AG20443 (cell line): ENCODE measurements at places on chromosomes 16 and 17.
A peak's percentile ranks its signal among the peaks of the same experiment; 100 is the strongest.

- DNase-seq, result no peak
These were observed 12.9 kb upstream of the WFIKKN1 start for GRCh38 chr16:617855-618254.

DNA sequence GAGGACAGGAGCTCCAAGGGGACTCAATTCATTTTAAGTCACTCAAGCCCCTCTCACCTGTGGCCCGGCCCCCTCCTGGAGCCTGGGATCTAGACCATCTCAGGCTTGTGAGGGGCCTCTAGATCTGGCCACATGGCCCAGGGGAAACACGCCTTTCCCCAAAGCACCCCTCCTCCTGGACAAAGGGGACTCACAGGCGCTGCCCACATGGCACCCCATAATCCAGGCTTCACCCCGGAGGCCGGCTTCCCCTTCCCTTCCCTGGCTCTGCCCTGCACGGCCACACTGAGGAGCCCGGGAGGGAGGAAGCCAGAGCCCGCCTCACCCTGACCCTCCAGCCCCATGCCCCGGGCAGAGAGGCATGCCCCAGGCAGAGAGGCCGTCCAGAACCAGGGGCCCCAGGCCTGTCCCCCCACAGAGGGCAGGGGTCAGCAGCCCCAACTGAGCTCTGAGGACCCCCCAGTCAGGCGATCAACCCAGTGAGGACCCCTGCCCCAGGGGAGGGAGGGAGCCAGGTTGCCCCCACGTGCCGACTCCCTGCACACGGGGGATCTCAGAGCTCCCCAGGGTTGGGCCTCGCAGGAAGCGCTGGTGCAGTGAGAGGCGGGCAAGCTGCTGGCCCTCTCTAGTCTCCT is 10.9 kb downstream of the HS3ST6 start:
- DNase-seq, result no peak

DNA sequence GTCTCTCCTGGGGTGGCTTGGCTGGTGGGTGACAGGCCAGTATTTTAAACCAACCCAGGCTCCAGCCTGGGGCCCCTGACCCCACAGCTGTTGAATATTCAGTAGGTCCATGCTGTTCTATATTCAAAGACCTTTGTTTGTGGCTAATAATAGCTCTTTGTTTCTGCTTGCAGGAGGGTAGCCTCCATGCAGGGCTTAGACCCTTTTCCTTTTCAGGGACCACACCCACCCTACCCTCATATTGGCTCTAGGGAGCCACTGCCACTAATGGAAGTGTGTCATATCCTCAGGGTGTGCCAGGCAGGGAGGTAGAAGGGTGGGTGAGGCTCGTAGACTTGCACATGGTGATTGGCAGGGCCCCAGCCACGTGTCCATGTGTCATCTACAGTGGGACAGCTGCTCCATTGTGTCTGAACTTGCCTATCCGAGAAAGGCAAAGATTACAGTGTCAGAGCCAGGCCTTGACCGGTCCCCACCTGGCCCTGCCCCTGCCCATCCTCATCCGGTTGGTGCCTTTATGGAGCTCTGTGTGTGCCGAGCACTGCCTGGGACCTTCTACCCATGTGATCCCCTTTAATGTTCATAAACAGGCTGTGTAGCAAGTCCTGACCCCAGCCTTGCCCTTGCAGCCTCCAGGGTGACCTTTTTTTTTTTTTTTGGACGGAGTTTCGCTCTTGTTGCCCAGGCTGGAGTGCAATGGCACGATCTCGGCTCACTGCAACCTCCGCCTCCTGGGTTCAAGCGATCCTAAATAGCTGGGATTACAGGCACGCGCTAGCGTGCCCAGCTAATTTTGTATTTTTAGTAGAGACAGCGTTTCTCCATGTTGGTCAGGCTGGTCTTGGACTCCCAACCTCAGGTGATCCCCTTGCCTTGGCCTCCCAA is 22.1 kb downstream of the TMC7 start:
- peak; percentile 24 for DNase-seq

GRCh38 chr16:86227801-86228200 is 282.5 kb upstream of the FOXF1 start:
- DNase-seq, result peak; percentile 81

- no peak for DNase-seq
These were observed 19.4 kb downstream of the DHX38 start for GRCh38 chr16:72112906-72113615.

DNA sequence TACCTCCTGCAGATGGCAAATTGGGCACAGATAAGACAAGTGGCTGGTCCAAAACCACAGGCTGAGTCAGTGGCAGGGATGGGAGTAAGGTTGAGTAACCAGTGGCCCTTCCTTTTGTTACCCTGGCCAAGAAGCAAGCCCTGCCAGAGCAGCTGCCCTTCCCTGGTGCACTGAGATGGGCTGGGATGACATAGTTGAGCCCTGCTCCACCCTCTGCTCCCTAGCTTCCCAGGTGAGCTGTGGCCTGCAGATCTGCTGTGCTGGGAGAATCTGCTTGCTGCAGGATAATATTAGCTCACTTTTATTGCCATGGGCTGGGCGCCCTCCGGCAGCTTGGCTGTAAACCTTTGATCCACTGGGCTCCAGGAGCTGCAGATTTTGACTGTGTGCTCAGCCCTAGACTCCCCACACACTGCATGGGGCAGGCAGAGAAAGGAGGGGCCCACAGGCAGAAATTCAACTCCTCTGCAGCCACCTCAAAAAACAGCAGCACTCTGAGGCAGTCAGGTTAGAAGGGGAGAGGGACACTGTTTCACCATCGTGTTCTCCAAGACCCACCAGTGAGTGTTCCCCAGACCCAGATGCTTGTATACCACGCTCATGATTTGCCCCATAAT is 101.8 kb downstream of the CBLN1 start:
- no peak for DNase-seq

- no peak for DNase-seq
These were observed 66.4 kb downstream of the HELZ start for GRCh38 chr17:67178555-67178954.

GRCh38 chr17:79441356-79442160 is 169.3 kb downstream of the RBFOX3 start:
- no peak for DNase-seq

- no peak for DNase-seq
These were observed 87.3 kb downstream of the TMEM100 start for GRCh38 chr17:55635253-55635914.

- DNase-seq, result no peak
These were observed 8.6 kb downstream of the ZNRF1 start for GRCh38 chr16:75007443-75007842.

GRCh38 chr16:85466304-85466700 is 146.8 kb upstream of the GSE1 start:
- no peak for DNase-seq

GRCh38 chr16:24721830-24722238 is 7.6 kb upstream of the TNRC6A start:
- no peak for DNase-seq

GRCh38 chr17:81837641-81838040 is 2.8 kb upstream of the PPP1R27 start:
- DNase-seq, result no peak

DNA sequence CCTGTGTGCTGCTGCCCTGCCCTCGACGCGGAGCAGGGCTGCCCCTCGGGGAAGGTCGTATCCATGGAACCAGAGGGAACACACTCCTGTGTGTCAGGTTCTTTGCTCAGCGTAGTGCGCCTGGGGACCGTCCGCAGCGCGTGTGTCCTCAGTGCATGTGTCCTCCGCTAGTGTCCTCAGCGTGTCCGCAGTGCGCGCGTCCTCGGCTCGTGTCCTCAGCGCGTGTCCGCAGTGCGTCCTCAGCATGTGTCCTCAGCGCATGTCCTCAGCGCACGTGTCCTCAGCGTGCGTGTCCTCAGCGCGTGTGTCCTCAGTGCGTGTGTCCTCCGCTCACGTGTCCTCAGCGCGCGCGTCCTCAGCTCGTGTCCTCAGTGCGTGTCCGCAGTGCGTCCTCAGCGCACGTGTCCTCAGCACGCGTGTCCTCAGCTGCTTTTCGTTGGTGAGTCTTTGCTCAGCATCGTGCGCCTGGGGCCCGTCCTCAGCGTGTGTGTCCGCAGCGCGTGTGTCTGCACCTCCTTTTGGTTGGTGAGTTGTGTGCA is 59.2 kb upstream of the ZNF750 start:
- DNase-seq, result no peak

DNA sequence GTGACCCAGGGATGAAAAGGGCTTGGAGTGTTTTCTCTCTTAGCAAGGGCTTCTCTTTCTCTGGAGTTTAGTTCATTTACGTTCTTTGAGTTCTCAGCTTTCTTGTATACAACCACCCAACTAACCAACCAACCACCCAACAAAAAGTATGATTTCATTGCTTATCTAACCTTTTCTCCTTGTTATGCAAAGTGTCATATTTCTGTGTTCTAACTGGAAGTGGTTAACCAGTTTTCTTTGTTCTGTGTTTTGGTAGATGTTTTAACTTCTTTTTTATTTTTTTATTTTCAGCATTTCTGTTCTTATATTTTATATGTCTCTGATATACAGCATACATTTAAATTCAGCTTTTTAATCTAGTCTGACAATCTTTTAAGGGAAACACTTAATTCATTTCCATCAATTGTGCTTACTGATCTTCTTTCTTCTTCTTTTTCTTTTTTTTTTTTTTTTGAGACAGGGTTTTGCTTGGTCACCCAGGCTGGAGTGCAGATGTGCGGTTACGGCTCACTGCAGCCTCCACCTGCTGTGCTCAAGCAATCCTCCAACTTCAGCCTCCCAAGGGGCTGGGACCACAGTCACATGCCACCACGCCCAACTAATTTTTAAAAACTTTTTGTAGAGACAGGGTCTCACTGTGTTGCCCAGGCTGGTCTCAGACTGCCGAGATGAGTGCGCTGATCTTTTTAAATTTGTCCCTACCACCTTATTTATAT is 29.6 kb downstream of the NLK start:
- DNase-seq, result no peak

DNA sequence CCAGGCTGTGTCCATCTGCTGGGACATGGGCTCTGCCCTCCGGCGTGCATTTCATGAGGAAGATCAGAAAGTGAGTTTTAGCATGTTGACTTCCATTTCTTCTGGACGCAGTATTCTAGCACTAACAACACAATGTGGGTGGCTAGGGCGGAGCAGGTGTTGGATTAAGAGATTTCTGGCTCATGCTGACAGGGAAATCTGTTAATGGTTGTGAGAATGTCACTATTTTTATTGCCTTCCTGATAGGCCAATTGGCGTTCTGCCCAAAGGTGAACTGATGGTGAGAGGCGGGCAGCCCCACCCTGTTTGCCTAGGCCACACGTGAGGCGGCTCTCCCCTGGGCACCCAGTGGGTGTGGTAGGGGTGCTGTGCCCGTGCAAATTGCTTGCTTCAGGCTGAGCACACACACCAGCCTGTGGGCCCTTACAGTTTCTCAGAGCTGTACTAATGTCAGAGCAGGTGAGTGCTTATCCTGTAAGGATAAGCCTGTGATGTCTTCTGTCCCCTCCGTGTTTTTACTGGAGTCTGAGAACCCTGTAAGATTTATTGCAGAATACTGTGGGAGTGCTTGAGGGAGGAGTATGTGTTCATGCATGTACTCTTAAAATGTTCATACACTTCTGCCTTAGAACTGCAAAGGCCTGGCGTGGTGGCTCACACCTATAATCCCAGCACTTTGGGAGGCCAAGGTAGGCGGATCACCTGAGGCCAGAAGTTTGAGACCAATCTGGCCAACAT is 30.9 kb downstream of the PGS1 start:
- no peak for DNase-seq

DNA sequence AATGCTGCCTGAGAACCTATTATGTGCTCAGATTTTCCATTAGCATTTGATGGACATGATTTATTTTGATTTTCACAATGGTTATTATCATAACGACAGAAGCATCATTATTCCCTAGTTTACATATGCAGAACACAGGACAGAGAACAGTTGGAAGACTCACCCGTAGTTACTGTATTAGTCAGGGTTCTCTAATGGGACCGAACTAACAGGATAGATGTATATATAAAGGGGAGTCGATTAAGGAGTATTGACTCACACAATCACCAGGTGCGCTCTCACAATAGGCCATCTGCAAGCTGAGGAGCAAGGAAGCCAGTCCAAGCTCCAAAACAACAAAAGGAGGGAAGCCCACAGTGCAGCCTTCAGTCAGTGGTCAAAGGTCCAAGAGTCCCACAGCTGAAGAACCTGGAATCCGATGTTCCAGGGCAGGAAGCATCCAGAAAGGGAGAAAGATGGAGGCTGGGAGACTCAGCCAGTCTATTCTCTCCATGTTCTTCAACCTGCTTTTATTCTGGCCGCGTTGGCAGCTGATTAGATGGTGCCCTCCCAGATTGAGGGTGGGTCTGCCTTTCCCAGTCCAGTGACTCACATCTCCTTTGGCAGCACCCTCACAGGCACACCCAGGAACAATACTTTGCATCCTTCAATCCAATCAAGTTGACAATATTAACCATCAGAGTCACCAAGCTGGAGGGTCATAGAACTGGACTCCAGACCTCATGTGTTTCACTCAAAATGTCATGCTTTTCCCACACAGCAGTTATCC is 92.7 kb upstream of the XYLT1 start:
- no peak for DNase-seq

DNA sequence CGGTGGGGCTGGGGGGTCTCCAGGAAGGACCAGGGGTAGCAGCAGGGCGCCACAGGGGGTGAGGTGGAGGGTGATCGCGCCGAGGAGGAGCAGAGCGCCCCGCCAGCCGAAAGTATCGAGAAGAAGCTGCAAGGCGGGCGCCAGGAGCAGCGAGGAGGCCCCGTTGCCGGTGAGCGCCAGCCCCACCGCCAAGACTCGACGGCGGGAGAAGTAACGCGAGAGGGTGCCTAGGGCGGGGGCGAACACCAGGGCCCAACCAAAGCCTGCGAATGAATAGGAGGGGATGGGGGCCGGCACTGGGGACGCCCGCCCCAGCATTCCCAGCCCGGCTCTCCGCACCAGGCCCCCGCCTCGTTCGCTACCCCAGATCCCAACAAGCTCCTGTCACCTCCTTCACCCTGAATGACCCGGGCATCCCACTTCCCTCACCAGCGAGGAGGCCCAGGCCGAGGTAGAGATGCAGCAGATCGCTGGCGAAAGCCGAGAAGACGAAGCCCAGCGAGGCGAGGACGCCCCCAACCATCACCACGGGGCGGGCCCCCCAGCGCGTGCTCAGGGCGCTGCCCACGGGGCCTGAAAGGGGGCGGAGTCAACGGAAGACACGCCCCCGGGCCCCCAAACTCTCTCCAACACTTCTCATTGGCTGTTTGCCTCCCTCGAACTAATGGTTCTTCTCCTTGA is 1.3 kb downstream of the SLC16A11 start:
- no peak for DNase-seq

- DNase-seq, result no peak
These were observed 18.9 kb downstream of the VASN start for GRCh38 chr16:4390266-4391260.

GRCh38 chr17:28950752-28951427 is 428 bp downstream of the PHF12 start:
- DNase-seq, result no peak
